ENCODE measurements at places on chromosomes 4 and X.

- DNase-seq, result no peak
These were observed 13.8 kb upstream of the UVSSA start for GRCh38 chr4:1333256-1333655.

GRCh38 chr4:87498446-87498900 lies 30.7 kb downstream of the SPARCL1 start:
- DNase-seq, result no peak

- DNase-seq, result no peak
These were observed 62.2 kb upstream of the GPR78 start for GRCh38 chr4:8517946-8518345.

GRCh38 chrX:39998636-39999406 lies 98.9 kb downstream of the BCOR start:
- DNase-seq, result no peak

DNA sequence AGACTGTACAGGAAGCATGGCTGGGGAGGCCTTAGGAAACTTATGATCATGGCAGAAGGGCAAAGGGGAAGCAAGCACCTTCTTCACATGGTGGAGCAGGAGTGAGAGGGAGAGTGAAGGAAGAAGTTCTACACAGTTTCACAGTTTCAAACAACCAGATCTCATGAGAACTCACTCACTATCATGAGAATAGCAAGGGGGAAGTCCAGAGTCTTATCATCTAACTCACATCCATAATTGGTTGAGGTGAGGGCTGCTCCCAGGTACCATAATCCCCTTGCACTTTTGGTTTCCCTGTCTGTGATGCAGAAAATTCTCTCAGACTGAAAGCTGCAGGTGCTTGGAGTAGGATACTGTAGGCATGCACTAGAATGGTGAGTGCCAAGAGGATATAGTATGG lies 233.8 kb upstream of the CPEB2 start:
- no peak for DNase-seq

DNA sequence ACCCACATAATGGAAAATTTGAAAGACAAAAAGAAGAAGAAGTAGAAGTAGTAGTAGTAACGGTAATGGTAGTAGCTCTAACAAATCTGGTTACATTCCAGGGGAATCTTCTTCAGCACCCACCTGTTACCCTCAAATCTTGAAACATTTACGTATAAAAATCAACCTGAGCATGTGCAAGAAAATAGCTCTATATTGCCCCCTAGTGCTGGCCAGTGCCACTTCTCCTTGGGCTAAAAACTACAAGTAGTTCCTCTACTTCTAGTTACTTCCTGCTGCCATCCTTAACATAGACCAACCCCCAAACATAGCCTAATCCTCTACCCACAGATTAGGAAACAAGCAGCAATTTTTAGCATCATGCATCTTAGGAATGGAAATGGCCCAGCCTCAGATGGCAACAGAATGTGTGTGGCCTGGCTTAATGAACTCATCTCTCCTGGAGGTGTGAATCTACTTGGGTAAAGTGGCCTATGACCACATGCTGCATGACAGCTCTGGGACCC lies 3.1 kb downstream of the PDGFC start:
- DNase-seq, result peak; percentile 82

GRCh38 chrX:110167952-110168451 lies 149.9 kb downstream of the AMMECR1 start:
- DNase-seq, result peak; percentile 49

- DNase-seq, result no peak
These were observed 9.8 kb upstream of the PDE5A start for GRCh38 chr4:119638359-119638758.

GRCh38 chrX:45143455-45143854 lies 57.2 kb downstream of the DIPK2B start:
- no peak for DNase-seq

DNA sequence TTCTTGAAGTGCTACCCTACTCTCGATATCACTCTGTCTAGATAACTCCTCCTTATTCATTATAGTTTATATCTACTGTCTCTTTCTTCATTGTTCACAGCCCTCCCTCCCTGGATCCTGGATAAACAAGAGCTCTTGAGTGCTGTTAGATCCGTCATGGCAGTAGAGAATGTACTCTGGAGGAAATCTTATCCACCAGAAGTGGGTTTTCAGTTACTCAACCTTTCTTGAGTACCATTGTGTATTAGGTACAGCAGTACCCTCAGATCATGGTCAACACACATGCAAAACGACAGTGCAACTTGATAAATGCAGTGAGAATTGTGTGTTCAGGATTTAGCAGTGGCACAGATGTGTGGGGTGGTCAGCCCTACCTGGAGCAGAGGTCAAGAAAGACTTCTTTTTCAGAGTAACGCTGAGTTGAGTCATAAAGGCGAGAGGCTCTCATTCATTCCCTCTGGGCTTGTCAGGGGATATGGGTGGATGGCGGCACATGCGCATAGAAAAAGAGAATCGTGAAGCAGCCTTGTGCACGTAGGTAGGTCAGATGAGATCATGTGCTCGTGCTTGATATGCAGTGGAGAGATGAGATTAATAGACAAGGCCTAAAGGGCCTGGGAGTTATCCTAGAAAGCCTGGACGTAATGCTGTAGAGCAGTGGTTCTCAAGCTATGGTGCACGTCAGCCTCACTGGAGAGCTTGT lies 89.5 kb downstream of the SNX25 start:
- no peak for DNase-seq

DNA sequence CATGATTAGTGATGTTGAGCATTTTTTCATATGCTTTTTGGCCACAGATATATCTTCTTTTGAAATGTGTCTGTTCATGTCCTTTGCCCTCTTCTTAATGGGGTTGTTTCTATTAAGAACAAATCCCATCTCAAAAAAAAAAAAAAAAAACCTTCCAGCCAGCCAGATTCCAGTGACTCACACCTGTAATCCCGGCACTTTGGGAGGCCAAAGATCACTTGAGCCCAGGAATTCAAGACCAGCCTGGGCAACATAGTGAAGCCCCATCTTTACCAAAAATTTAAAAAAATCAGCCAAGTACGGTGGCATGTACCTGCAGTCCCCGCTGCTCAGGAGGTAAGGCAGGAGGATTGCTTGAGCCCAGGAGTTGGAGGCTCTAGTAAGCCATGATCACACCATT lies 5.1 kb downstream of the RAB33B start:
- DNase-seq, result peak; percentile 49

DNA sequence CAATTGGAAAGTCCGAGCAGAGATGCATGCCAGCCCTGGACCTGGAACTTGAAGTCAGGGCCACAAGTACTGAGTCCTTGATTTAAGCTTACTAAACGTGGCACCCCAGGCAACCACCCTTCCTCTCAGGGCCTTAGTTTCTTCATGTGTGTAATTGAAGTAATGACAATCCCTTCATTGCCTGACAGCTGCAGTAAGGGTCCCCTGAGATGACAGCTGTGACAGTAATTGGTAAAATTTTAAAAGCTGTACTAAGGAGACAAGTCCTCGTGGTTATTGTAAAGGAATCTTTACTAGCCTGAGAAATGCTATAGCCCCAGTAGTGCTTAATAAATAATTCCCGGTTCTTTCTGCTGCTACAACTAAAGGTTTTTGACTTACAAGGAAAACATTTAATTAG lies 175.1 kb upstream of the RADX start:
- DNase-seq, result no peak

GRCh38 chrX:129139837-129140598 lies 383.3 kb downstream of the SMARCA1 start:
- peak; percentile 22 for DNase-seq

GRCh38 chrX:12753366-12753765 lies 37.8 kb upstream of the PRPS2 start:
- DNase-seq, result no peak

GRCh38 chrX:104172788-104173187 lies 6.5 kb downstream of the FAM199X start:
- DNase-seq, result no peak

DNA sequence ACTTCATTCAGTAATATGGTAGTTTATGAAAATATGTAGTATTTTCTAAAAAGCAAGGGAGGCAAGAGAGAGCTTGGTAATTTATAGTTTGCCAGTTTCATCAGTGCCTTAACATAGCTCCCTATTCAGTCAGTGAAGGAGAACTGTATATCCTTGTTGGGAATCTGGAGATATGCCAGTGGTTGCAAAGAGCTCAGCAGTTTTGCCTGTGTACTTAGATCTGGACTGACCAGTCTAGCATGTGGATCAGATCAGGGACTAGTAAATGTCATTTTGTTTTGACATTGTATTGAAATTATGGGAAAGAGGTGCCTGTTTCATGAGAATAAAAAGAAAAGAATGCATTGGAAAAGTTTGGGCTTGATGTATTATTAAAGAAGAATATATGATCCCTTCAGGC lies 88.6 kb downstream of the ZIC3 start:
- DNase-seq, result no peak

DNA sequence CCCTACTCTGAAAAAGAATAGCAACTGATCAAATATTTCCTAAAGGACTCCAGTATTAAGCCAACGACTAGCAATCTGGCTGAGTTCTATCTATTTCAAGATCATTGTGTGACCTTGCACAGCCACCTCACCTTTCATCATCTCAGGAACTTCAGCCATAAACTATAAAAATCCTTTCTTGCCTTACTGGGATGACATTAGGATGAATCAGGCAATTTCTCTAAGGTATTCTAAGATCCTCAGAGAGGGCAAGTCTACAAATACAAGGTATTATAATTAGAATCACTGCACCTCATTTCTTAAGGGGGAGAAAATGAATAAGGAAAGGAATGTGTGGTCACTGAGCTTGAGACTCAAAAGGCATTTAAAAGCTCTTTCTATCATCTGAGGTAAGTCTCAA lies 152.6 kb downstream of the GRIA3 start:
- DNase-seq, result no peak

DNA sequence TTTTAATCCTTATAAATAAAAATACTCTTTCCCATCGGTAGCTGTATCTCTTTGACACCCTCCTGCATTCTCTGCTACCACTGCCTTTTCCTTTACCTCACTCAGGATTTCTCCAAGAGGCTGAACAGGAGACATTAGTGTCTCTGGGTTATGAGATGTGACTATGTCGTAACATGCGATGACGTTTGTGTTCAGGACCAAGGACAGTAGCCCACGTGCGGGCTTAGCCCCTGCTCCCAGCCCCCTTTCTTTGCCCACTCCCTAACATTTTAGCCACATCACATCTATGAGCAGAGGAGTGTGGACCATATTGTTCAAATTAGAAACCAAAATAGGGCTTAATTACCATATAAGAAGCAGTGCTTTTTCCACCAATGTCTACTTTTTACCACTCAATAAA lies 369.3 kb downstream of the FBXW7 start:
- peak; percentile 26 for DNase-seq

GRCh38 chrX:110276778-110277177 lies 41.1 kb downstream of the AMMECR1 start:
- DNase-seq, result no peak

- no peak for DNase-seq
These were observed 36.1 kb downstream of the COQ2 start for GRCh38 chr4:83248486-83248885.

- no peak for DNase-seq
These were observed 79.0 kb downstream of the PDE5A start for GRCh38 chr4:119549639-119550038.

DNA sequence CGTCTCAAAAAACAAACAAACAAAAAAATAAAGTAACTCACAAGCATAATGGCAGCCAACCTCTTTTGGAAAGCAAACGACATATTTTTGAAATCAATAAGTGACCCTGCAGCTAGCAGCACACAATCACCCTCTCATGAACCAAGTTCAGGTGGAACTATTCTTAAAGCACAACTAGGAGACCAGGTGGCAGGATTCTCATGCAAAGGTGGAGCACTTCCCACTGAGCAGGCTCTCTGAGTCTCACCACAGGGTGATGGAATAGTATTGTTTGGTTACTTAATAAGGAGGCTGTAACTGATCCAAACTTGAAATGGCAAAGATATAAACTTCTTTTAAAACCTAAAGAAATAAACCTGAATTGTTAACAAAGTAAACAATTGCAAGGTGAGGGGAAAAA lies 1293.1 kb downstream of the PCDH19 start:
- DNase-seq, result no peak

- peak; percentile 64 for DNase-seq
These were observed 76.8 kb upstream of the DDX53 start for GRCh38 chrX:22922961-22923360.

GRCh38 chr4:182510836-182511235 lies 267.6 kb downstream of the TENM3 start:
- no peak for DNase-seq

- no peak for DNase-seq
These were observed 102.8 kb downstream of the ITIH6 start for GRCh38 chrX:54695231-54695630.

- no peak for DNase-seq
These were observed 124.7 kb upstream of the CPEB2 start for GRCh38 chr4:14877246-14878225.

- DNase-seq, result peak; percentile 22
These were observed 131.8 kb upstream of the ENPEP start for GRCh38 chr4:110344165-110344564.

DNA sequence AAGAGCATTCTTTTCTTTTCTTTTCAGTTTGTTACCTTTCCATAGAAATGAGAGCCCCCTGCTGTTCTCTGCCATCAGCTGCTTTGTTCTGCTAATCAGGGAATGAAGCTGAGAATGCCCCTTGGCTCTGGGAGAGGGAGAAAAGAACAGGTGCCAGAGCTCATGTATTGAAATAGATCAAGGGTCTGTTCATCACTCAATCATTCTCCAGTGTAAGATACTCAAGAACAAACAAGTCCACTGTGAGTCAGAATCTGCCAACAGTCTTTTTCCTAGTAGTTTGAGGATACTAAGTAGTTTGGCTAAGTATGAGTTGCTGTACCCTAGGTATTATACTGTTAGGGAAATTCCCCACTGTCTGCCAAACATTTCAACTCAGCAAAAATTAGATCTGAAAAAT lies 144.3 kb downstream of the RTL3 start:
- DNase-seq, result peak; percentile 13

DNA sequence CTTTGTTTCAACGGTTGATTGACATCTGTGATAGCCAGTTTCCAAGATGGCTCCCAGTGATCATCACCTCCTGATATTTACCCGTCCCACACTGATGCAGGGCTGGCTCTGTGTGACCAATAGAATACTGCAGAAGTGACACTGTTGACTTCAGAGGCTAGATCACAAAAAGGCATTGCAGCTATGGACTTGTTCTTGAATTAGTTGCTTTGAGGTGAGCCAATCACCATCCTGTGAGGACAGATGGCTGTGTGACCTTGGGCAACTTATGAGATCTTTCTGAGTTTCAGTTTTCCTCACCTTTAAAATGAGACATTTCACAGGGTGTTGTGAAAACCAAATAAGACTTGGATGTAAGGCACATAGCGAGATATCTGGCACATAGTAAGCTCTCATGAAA lies 1.8 kb upstream of the GPR82 start:
- no peak for DNase-seq

DNA sequence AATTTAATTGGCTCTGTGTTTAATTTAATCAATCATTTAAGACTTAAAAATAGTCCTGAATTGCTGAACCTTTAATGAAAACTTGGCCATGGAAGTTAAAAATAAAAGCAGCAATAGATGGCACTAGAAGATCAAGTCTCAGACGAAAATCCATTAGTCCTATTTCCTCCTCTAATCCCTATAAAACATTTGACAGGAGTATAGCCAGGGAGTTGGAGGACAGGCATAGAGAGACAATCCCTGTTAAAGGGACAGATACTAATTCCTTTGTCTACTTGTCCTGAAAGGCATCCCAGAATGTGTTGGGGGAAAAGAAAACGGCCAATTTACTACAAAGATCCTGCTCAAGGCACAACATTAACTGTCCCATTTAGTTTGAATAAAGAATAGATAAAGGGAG lies 276.3 kb upstream of the TACR3 start:
- DNase-seq, result peak; percentile 75

- no peak for DNase-seq
These were observed 103.7 kb downstream of the AKAP4 start for GRCh38 chrX:50097071-50097470.

All from MCF 10A (cell line).